ENCODE measurements at places on chromosomes 6 and 20.
A peak's percentile ranks its signal among the peaks of the same experiment; 100 is the strongest.

DNA sequence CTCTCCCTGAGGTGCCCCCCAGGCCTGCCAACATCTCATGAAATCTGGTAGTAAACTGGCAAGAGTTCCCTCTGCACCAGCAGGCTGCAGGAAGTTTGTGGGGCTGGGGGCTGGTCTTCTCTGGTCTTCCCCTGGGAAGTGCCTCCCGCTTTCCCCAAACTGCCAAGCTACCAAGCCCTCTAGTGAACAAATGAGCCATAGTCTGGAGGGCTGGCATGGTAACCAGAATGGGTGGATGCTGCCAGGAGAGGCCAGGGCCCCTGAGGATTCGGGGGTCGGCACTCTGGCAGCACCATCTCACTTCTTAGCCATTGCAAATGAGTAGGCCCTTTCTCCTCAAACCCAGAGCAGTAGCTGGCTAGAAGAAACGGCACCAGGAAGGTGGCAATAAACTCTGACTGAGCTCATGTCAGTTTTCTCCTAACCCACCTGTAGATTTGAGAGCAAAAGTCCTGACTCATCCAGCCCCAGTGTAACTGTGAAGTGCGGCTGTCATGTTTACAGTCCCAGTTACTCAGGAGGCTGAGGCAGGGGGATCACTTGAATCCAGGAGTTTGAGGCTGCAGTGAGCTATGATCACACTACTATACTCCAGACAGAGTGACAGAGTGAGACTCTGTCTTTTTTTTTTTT lies 35.9 kb downstream of the ZC3H12D start:
- no peak for DNase-seq

DNA sequence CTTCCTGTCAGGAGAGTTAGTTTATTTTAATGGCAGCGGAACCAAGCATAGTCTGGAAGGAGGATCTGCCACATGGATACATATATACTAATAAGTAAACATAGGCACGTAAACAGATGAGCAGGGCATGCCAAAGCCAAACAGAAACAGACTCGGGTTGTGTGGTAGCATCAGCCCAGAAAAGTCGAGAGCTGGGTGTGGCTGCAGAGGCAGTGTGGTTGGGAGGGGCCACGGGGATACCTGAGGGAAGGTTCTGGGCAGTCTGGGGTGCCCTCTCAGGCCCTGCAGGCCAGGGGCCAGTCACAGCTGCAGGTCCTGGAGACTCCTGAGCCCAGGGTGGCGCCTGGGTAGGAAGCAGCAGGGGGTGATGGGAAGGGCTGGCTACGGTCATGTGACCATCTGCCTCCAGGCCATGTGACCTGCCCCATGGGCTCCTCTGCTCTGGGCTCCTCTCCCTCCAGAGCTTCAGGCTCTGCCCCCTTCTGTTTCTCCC lies 42.8 kb upstream of the MRPS10 start:
- no peak for DNase-seq

- no peak for DNase-seq
Measured at GRCh38 chr6:47165918-47166317, 123.8 kb upstream of the ADGRF1 start.

- no peak for DNase-seq
Measured at GRCh38 chr6:150145830-150146229, 3.0 kb downstream of the PPP1R14C start.

DNA sequence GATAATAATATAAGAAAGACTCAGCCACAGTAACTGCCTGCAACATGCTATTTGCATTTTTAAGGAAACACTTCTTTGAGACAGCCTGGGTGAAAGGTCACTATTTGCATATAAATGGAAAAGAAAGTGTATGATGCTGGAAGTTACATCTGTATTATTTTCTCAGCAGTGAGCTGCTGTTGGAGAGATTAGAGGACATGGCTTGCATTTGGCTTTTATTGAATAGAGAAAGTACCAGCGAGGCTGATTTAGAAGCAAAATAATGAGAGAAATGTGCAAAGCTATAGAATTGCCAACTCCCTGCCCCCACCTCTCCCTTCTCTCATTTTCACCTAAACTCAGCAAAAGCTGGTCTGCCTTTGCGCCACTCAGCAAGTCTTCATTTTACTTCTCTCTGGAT lies 12.7 kb downstream of the MYT1 start:
- DNase-seq: no peak

GRCh38 chr6:158313989-158314388 lies 1.7 kb downstream of the TULP4 start:
- no peak for DNase-seq

GRCh38 chr20:20371083-20371482 lies 3.2 kb downstream of the INSM1 start:
- no peak for DNase-seq

DNA sequence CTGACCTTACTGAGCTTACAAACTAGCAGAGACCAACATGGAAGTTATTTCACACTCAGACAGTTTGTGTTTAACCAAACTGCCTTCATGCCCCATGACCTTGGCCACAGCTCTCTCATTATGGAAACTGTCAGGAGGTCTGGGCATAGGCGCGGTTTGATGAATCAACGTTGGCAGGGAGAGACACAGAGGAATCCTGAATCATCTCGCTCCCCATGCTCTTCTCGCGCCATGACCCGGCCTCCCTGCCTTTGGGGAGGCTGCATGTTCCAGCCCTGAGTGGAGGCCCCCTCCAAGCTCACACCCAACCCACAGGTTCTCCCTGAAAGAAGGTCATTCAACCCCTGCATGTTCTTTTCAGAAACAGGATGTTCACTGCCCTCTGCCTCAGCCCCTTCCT lies 15.9 kb upstream of the GDAP1L1 start:
- no peak for DNase-seq

- DNase-seq: no peak
Measured at GRCh38 chr6:166436195-166437139, 53.7 kb upstream of the MPC1 start.

GRCh38 chr6:81561071-81561564 lies 191.4 kb downstream of the TENT5A start:
- DNase-seq: peak; percentile 32

DNA sequence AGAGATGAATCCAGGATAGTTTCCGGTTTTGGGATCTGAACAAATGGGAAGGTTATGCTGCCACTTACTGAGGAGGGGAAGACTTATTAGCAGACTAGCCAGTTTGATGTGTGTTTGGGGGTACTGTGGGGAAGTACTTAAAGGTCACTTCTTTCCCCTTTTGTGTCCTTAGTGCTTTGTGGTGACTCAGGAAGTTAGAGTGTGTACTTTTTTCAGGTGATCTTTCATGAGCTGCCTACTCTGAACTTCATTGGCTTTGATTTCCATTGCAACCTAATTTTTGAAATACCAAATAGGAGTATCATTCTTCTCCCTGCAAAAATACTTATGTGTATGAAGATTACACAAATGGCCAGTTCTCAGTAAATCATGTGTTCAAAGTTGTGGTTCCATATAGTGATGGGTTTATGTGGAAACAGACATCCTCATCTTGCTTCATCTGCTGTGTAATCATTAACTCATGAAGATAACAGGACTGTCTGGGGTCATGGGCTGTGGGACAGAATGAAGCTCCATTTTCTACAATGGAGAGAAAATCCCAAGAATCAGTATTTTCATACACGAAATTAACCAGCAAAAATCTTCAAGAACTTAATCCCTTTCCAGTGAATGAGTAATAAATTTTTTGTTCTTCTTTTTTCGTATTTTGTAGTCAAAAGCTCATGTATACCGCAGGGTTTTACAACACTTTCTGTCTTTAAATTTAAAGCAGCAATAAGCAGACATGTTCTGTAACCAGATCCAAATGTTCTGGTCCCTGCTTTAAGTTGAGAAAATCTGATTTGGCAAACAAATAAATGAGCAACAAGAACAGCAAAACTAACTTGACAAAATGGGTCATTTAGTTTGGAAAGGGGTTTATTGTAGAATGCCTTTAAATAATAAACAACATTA lies 272.2 kb upstream of the FLRT3 start:
- DNase-seq: no peak

GRCh38 chr20:20593447-20594170 lies 118.8 kb downstream of the RALGAPA2 start:
- DNase-seq: peak; percentile 57

- no peak for DNase-seq
Measured at GRCh38 chr20:1528811-1529210, 28.7 kb downstream of the SIRPD start.

DNA sequence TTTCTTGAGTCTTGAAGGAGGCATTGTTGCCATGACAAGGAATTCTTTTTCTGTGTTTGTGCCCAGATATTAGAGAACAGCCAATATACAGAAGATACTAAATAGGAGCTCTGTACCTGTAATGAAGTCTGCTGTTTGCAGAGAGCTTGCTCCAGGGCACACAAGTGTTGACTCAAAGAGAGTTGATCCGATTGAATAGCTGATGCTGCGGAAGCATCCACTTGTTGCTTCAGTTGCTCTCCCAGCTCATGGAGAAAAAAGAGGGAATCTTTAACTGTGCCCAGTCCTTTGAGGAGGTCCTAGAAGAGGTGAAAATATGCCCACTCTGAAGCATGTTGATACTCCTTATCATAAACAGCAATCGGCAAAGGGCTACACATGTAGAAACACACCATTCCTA lies 411.4 kb downstream of the ESR1 start:
- DNase-seq: no peak

DNA sequence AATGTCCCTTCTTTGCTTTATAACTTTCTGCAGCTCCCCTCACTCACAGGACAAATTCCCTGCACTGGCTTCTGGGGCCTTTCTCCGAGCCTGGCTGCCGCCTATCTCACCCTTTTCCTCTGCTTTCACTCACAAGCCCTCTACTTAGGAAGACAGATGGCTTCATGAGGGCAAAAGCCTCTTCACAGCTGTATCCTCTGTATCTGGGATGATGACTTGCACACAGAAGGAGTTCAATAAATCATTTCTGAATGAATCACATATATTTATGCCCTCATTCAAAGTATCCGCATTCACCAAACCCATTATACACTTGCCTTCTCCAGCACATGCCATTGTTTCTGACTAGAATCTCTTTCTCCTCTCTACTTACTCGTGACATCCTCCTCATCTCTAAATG lies 159.0 kb upstream of the RIPOR2 start:
- no peak for DNase-seq

GRCh38 chr20:62666736-62667529 lies 24.6 kb downstream of the SLCO4A1 start:
- no peak for DNase-seq

GRCh38 chr20:42688576-42688975 lies 501.1 kb downstream of the PTPRT start:
- DNase-seq: no peak

- no peak for DNase-seq
Measured at GRCh38 chr6:109292983-109293586, 89.2 kb downstream of the CD164 start.

DNA sequence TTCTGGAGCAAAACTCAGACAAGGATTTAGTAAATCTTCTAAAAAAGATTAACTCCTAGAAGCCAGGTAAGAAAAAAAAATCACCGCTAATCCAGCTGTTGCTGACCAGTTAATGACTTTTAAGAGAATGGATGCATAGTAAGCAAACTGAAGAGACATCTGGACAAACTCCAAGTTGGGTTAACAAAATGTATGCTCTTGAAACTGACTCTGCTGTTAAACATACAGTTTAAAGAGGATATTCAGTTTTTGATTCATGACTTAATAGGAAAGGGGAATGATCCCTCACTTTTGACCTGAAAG lies 70.4 kb downstream of the PLAGL1 start:
- DNase-seq: no peak

DNA sequence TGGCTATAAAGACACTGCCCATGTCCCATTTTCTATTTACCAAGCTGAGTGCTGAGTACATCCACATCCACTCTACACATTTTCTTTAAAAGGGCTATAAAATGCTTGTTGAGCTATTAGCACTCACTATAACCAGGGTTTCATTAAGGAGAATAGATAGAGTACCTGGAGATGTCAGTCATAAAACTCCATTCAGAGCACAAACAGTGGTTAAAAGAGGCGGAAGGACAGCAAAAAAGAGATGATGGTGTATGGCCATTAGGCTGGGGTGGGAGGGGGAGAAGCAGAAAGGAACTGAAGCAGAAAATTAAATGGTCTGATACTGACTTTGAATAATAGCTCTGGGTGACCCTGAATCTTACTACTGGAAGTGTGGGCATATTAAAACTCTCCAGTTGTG lies 609.9 kb upstream of the MAP3K7 start:
- DNase-seq: no peak

DNA sequence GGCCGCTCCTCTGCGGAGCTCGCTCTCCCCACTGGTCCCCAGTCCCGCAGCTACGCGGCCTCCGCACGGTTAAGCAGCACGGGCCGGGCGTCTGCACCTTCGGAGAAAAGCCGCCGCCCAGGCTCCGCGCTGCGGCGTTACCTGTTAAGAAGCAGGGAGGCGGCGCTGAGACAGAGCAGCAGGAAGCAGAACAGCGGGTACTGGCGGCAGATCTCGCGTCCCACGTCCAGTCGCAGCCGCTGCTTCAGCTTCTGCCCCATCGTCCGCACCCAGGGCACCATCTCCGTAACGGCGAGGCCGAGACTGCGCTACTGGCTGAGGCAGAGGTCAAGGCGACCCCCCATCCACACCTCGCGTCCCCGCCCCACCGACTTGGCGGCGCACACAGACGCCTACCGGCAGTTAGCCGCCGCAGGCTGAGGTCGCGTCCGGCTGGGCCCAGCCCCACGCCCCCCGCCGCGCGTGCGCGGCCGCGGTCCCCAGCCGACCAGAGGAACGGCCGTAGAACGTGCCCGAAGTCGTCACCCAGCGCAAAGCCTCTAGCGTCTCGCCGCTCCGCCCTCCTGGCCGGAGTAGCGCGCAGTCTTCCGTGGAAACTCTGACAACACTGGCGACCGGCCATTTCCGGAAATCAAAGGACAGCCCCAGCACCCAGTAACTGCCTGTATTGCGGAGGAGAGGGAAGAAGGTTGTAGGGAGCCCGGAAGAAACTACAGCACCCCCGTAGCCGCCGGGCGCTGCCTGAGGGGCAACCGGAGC lies at the start of gene SNX14:
TSS of gene SNX14 (minus strand) at position 421 of the 759 bp plus-strand sequence. CDS start at position 281, 140 bp downstream.
- DNase-seq: peak; percentile 96

DNA sequence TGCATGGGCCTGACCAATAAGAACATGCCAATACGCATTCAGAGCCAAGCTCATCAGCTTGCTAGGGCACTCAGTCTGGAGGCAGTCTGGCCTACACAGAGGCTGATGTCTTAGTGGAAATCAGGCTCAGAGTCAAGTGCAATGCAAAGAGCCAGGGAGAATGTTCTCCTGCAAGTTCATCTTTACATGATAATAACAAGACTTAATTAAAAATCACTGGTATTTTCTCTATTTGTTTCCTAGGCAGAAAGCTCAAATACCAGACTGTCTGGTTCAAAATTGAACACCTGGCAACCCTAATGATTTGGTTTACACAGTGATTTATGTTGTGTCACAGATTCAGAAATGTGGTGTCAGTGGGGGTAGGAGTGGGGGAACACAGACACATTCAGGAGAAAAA lies 689.3 kb upstream of the FLRT3 start:
- no peak for DNase-seq

- no peak for DNase-seq
Measured at GRCh38 chr6:18139935-18140621, 14.8 kb downstream of the TPMT start.

GRCh38 chr6:34658605-34659265 lies 37.8 kb downstream of the ILRUN start:
- DNase-seq: no peak

- DNase-seq: no peak
Measured at GRCh38 chr6:16049168-16049567, 79.7 kb upstream of the MYLIP start.

- no peak for DNase-seq
Measured at GRCh38 chr6:5339786-5340185, 78.5 kb downstream of the FARS2 start.

Measured in fibroblast of the aortic adventitia (primary cell).